ENCODE measurements at places on chromosomes 3 and 15.

- DNase-seq: no peak
Observed at GRCh38 chr3:126620738-126621137, 34.2 kb downstream of the TXNRD3 start.

DNA sequence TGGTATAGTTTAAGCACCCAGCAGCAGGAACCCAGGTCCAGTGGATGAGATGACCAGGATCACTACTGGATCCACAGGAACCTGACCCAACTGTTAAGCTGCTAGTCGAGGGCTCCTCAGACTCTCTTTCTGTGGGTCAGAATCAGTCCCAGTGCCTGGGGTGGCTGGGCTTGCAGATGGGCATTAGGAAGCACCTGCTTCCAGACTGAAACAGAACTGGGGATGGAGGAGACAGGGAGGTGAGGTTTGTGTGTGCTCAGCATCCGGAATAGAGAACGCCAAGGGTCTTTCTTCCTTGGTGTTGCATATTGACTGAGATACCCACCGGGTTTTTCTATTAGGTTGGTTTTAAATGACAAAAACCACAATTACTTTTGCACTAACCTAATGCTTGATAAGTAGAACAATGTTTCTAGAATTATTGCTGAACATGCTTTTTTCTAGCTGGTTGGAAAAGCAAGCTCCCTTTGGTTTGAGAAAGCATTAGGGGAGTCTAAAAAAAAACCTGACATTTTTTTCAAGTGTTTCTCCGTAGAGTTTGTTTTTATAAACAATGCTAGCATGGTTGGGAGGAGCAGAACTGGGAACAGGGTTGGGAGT lies 779 bp downstream of the ST3GAL6 start:
- DNase-seq: no peak

DNA sequence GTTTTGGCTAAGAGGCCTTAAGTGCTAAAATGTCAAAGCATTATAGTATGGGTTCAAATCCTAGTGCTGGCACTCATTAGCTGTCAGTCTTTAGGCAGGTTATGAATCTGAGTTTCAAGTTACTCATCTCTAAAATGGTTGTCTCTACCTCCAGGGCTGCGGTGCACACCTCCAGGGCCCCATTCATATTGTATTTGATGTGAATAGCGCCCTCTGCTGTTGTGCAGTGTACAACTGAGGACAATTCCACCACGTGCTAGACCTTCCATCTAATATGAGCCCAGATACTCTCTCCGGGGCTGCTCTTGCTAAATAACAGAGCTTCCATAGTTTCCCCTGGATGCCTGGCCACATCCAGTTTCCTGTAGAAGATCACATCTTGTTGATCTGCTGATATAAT lies 54.3 kb downstream of the OXNAD1 start:
- DNase-seq: no peak

GRCh38 chr3:69764861-69765260 lies 25.6 kb downstream of the MITF start:
- DNase-seq: no peak

DNA sequence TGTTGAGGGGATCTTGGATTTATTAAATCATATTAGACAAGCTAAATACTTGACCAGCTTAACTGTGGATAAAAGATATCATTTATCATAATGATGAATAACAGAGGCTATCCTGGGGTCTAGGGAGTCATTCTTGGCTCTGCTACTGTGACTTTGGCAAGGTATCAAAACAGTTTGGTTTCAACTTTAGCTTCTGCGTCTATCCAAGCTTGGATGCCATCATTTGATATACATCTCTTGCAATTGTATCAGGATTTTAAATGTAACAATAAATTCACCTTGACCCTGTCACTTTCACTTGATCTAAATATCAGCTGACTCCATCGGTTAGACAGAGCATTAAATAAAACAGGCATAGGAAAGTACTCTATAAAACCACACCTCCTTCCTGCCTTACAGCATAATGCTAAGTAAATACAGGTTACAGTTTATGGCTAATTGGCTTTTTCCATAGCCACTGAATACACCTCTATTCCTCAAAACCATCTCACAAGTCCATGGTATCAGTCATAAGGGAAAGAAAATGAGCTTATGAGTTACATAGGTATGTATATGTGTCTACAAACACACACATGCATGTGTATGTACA lies 262.9 kb downstream of the CTNNB1 start:
- DNase-seq: no peak

DNA sequence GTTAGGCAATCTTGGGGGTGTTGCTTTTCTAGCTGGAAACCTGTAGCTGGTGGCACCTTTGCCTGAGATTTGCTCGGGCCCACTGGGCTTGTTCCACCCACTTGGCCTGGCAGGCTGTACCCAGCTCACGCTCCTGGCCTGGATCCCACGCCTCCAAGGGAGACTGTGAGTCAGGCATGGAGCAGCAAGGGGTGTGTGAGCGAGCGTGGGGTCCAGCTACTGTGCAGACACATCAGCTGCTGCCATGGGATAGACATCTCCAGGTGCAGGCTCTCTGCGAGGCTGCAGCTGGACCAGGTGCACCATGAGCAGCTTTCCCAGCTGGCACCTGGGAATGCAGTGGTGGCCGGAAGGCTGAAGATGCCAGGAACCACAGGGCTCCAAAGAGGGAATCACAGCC lies 36.0 kb downstream of the NR1D2 start:
- no peak for DNase-seq

- DNase-seq: no peak
Observed at GRCh38 chr3:157268026-157268425, 108.1 kb upstream of the CCNL1 start.

GRCh38 chr3:50637945-50638344 lies 21.0 kb downstream of the MAPKAPK3 start:
- no peak for DNase-seq

DNA sequence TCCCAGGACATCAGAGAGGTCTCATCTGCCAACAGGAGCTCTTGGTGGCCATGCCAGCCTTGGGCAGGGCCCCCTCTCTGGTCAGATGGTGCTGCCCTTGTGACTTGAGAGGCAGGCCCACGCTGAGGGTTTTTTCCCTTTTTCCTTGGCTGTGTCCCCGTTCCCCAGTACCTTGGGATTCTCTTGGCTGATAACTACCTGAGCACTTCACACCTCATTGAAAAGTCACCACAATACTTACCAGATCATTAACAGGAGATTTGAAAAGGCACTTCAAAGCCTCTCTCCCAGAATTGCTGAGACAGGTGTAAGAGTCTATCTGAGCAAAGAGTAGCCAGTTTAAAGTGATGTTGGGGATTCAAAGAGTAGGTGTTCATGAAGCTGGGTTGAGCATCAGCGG lies 15.1 kb upstream of the TMEM158 start:
- DNase-seq: peak; percentile 22

- DNase-seq: no peak
Observed at GRCh38 chr3:55423782-55424181, 63.3 kb downstream of the WNT5A start.

- no peak for DNase-seq
Observed at GRCh38 chr15:38129531-38130204, 123.0 kb upstream of the SPRED1 start.

DNA sequence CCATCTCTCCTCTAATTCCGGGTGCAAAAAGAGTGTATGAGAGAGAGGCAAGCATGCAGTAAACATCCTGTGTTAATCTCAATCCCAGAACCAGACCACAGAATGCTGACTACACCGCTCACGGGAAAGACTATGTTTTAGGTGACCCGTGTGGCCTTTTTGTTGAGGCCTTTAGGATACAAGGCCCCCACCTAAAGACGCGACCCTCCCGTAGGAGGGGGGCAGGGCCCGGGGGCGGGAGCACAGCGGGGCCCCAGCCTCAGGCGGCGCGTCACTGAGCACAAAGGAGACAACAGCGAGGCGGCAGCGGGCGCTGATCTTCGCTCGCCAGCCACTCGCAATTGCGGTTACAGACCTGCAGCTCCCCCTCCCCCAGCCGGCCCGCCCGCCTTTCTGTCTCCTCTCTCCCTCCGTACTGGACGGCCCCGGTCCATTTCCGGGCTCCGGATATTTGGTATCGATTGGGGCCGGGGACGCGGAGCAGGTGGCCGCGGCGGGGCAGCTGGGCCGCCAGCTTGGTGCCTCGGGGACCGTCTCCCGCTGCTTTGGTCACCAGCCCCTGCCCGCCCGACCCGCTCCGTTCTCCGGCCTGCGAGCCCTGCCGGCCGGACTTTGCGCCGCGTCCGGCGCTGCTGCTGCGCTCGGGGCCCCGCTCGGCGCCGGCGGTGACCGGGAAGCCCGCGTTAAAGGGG lies at the start of gene CCDC50:
TSS of gene CCDC50 (plus strand) at position 433 of the 692 bp plus-strand sequence. CDS start 281 bp downstream, outside the sequence.
- DNase-seq: no peak

DNA sequence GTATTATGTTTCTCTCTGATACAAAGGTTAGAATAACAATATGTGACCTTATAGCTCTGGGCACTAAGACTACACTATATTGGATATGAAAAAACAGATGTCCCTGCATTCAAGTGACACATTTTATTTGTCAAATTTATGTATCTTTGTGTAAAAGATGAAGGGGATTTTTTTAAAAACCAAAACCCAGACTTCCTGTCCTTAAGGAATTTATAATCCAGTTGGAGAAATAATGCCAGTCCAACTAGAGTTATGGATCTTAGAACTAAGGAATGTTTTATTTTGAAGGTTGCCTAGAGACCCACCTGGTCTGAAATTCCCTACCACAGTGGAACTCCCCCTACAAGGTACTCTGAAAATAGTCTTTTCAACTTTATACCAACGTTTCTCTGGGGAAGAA lies 33.3 kb upstream of the PIK3CB start:
- no peak for DNase-seq

GRCh38 chr15:38696109-38696727 lies 131.6 kb upstream of the RASGRP1 start:
- DNase-seq: no peak
